ENCODE measurements at places on chromosomes 16 and 17. TPM values are rescaled to one million over a fixed set of nuclear protein-coding genes. Genes with fewer than 3 reads are reported as not detected.

Gene CCL7
- 3.1 TPM for total RNA-seq

Gene CHST6
- not detected for total RNA-seq

Gene CCL1
- not detected for total RNA-seq

Gene CDRT15
- total RNA-seq = not detected

Gene C16orf95
- 0.42 TPM for total RNA-seq

Gene CDK5R1
- 16.8 TPM for total RNA-seq

Gene CLDN7
- total RNA-seq = 0.10 TPM

Gene MT1E
- total RNA-seq = 1.7 TPM

Gene GHDC
- 9.9 TPM for total RNA-seq

Gene PSMC3IP
- 1.4 TPM for total RNA-seq

Gene SAP30BP
- 105 TPM for total RNA-seq

Gene PLD6
- total RNA-seq = 4.7 TPM

Gene TERB1
- 0.42 TPM for total RNA-seq

Gene TEX14
- total RNA-seq = 0.31 TPM

Gene CCL17
- total RNA-seq = not detected

Gene KRTAP1-1
- total RNA-seq = not detected

Gene ZPBP2
- total RNA-seq = not detected

Gene TEPSIN
- total RNA-seq = 39.6 TPM

Gene C16orf86
- 6.8 TPM for total RNA-seq

Gene FBRS
- total RNA-seq = 100 TPM
